Stimulated activated CD4-positive, alpha-beta T cell treated with anti-CD3 and anti-CD28 coated beads, Interleukin-4, amount 100 ng/mL, for 4 hours (primary cell): ENCODE measurements at places on chromosomes 4 and X.

GRCh38 chrX:153874366-153875125, 11.4 kb downstream of the L1CAM start:
- no peak for DNase-seq

DNA sequence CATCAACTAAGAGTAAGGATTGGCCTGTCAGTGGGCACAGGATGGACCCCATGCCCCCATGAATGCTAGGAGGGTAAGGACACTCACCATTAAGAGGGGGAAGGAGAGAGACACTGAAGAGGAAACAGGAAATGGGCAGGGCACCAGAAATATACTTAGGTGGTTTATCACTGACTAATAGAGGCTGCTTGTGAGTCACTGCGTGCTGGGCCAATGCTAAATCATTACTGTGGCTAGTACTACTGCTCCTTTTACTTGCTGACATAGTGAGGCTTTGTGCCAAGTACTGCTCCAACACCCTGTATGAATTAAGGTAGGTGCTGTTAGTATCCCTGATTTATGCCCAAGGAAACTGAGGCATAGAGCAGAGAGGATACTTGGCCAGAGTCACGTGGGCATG, 130.4 kb upstream of the FRMPD4 start:
- no peak for DNase-seq

DNA sequence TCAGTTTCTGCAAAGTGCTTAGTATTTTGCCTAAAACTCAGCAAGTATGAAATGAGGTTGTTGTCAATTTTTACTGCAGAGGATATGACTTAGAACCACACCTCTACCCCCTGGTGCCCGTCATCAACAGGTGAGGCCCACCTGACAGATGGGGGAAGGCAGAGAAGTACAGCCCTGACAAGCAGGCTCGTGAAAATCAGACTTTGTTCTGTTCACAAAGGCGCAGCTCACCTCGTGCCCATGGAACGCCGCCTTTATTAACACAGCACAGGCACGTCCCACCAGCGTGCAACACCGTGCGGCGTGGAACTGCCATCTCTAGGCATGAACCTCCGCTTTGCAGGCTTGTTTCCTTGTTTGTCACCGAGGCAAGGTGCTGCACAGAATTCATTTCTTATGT, 13.3 kb downstream of the CYP4V2 start:
- DNase-seq, result no peak

GRCh38 chr4:98260047-98260578, 1.1 kb upstream of the RAP1GDS1 start:
- DNase-seq, result no peak

DNA sequence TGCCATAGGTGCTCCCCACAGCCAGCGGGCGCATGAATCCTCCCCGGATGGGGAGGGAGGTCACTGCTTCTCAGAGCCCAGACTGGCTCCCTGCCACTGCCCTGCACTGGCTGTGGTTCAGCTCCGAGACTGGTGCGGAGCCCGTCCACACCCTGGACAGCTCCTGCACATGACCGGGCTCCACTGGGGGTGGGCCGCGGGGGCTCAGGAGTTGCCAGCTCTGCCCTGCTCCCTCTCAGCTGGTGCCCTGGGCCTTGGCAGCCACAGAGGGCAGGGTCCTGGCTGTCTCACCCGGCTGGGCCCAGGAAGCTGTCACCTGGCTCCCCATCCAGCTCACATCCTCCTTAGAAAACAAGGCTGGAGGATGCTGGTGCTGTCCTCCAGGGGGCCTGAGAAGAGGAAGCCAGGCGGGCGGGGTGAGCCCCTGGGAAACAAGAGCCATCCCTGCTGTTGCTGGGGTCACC, 64.9 kb upstream of the ADRA2C start:
- no peak for DNase-seq

- no peak for DNase-seq
Observed at GRCh38 chr4:107806196-107806595, 18.5 kb upstream of the SGMS2 start.

DNA sequence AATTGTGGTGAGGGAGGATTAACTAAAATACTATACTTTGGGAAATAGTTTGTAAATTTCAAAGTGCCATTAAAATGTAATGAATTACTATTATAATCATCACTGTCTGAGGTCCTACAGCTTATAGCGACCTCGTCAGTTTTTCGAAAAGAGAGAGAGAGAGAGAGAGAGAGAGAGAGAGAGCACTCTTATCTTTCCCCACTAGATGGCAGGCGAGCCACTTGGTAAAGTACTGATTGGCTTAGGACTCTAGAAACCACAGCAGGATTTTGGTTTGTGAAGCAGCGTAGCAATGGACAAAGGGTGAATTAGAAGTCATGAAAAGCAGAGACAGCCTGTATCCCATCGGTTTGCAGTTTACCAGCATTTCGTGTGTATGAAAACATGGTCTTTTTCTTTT, 52.5 kb downstream of the LINC00632 start:
- DNase-seq, result no peak

GRCh38 chrX:14997271-14997670, 124.0 kb downstream of the MOSPD2 start:
- no peak for DNase-seq

GRCh38 chr4:164252286-164252685, 501.6 kb upstream of the SMIM31 start:
- DNase-seq, result no peak

GRCh38 chr4:66577922-66578321, 907.6 kb upstream of the EPHA5 start:
- DNase-seq, result no peak

- no peak for DNase-seq
Observed at GRCh38 chr4:62622089-62622488, 1422.0 kb downstream of the ADGRL3 start.

- DNase-seq, result no peak
Observed at GRCh38 chr4:2357821-2358745, 60.4 kb downstream of the ZFYVE28 start.

DNA sequence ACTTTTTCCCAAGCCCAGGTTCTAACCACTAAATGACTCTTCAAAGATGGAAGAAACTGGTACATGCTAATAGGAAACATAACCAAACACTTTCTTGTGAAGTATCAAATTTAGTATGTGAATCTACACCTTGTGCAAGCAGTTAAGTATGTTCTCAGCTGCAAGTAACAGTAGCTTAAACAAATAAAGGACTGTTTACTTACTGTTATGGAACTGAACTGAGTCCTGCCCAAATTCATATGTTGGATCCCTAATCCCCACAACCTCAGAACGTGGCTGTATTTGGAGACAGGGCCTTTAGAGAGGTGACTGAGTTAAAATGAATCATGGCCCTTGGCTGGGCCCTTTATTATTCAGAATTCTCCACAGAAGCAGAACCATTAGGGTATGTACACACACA, 178.7 kb downstream of the KDR start:
- DNase-seq, result no peak

- no peak for DNase-seq
Observed at GRCh38 chr4:17275836-17276235, 236.1 kb downstream of the QDPR start.

GRCh38 chr4:101299899-101300540, 47.3 kb downstream of the PPP3CA start:
- no peak for DNase-seq

- no peak for DNase-seq
Observed at GRCh38 chr4:37603711-37604110, 82.5 kb downstream of the RELL1 start.

GRCh38 chrX:41661366-41662095, 27.2 kb upstream of the GPR34 start:
- DNase-seq, result no peak

DNA sequence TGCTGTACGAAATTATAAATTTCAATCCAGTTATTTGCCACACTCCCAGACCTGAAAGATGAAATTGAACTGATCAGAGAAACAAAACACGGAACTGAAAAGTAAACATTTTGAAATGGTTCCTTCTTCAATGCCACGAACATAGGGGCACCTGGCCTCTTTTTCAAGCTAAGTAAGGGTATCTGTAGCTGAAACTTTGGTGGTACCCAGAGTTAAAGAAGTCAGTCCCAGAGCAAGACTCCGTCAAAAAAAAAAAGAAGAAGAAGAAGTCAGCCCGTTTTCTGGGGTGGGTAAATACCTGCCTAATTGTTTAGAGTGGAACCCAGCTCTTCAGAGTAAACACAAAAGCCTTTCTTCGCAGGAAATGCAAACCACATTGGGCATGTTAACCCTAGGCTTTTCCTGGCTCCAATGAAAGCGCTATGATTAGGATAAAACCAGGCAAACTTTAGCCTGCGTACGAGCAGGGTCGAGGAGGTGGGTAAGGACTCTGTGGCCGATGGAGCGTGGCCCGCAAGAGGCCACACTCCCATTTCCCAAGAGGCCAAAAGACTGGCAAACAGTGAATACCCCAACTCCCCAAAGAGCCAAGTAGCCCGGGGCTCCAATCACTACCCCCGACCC, 1.3 kb downstream of the ANTXR2 start:
- DNase-seq, result no peak

- DNase-seq, result no peak
Observed at GRCh38 chr4:15809466-15809865, 31.3 kb downstream of the CD38 start.

- no peak for DNase-seq
Observed at GRCh38 chr4:105305019-105305836, 158.6 kb downstream of the TET2 start.

DNA sequence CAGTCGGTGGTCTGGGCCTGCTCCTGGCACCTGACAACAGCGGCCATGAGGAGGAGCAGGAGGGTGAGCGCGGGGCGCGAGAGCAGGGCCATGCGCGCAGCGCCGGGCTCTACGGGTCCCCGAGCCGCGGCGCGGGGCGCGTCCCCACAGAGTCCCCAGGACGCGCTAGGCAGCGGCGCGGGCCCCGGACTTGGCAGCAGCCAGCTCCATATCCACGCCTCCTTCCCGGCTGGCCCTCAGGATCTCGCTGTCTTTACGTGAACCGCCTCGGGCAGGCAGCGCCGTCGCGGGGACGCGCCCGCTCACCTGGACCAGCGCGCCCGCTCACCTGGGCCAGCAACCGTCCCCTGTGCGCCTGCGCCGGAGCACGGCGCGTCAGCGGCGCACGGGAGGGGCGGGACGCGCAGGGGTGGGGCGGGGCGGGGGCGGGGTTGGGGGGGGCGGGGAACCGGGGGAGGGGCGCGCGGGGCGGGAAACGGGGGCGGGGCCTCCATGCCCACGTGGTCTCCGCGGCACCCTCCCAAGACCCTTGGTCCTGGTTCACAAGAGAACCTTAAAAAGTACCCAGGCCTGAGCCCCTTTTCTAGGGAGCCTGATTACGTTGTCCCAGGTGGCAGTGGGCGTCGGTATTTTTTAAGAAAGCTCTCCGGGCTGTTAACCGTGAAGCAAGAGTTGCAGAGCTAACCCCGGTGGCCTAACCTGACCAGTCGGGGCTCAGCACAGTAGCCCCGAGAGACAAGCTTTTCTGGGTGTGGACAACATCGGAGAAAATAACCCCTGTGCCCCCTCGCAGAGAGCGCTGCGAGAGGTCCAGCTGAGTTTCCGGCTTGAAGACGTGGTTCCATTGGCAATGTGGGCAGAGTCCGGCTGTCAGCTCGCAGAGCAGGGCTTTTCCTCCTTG, at the start of gene PLA2G12A:
TSS of gene PLA2G12A (minus strand) at position 353 of the 901 bp plus-strand sequence. CDS start at position 92, 261 bp downstream.
- peak; percentile 72 for DNase-seq

DNA sequence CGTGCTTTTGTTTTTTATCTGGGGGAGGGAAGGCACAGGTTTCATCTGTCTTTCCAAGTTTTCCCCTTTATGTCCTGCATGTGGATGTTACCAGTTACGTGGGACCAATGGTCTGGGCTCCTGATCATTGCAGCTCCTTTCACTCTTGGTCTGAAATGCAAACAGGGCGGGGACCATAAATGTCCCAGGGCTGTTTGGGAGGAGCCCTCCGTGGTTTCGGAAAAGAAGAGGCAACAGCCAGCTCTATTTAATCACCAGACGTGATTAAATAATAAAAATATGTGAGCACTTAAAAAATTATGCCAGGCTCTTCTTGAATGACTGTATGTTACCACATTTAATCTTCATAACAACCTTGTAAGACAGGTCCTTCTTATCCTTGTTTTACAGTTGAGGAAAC, 30.8 kb upstream of the C1GALT1C1 start:
- DNase-seq, result no peak

DNA sequence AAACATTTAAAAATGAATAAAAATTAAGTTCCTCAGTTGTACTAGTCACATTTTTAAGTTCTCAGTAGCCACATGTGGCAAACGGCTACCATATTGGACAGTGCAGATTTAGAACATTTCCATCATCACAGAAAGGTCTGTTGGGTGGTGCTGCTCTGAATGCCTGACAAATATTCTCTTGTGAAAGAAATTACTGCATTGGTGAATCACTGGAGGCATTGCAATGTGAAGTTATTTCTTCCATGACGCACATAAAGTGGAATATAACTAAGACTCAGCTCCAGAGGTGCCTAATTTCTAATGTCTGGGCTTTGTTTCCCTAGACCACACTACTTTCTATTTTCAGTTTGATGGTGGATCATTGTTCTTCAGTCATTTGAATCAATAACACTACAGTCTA, 44.9 kb downstream of the CLNK start:
- no peak for DNase-seq

DNA sequence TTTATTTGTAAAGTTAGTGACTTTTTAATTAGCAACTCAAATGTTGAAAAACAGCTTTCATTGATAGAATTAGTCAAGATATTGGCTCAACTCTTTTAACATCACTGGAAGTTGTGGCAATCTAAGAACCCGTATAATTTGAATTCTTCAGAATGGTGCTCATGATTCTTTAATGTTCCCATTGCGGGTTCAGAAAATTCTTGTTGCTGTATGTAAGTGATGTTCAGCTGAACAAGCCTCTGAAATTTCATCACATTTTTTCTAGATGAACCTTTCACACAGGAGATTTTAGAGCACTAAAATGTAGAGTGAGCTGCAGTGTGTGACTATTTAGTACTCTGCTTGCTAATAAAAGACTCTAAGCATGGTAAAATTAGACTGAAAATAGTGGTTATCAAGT, 1317.7 kb downstream of the FSTL5 start:
- DNase-seq, result no peak

DNA sequence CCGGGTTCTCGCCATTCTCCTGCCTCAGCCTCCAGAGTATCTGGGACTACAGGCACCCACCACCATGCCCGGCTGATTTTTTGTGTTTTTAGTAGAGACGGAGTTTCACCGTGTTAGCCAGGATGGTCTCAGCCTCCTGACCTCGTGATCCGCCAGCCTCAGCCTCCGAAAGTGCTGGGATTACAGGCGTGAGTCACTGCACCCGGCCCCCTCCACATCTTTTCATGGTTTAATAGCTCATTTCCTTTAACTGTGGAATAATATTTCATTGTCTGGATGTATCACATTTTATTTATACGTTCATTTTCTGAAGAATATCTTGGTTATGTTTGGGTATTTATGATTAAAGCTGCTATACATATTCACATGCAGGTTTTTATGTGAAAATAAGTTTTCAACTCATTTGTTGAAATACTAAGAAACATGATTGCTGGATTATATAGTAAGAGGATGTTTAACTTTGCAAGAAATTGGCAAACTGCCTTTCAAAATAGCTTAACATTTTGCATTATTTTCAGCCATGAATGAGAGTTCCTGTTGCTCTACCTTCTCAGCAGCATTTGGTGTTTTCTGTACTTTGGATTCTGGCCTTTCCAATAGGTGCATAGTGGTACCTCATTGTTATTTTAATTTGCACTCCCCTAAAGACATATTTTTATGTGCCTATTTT, 591.9 kb downstream of the TECRL start:
- no peak for DNase-seq
